KBM-7 (cell line): ENCODE measurements at places on chromosomes 11 and 22.

DNA sequence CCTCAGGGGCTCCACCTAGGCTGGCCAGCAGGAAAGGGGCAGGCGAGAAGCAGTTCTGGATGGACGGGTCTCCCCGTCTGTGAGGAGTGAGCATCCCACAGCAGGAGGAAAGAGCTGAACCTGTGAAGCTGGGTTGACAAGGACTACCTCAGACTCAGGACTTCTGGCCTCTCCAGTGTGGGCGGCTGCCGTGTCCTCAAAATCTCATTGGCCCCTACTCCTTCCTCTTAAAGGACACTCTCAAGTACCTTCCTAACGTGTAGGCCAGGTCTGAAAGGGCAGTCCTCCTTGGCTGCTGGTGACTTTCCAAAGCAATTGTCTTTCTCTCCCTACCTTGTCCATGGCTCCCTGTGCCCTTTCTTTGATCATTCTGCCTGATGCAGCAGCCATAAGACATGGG, 107.0 kb upstream of the AKIP1 start:
- DNase-seq, result no peak

- no peak for DNase-seq
Observed at GRCh38 chr11:122100037-122100755, 15.8 kb downstream of the BLID start.

DNA sequence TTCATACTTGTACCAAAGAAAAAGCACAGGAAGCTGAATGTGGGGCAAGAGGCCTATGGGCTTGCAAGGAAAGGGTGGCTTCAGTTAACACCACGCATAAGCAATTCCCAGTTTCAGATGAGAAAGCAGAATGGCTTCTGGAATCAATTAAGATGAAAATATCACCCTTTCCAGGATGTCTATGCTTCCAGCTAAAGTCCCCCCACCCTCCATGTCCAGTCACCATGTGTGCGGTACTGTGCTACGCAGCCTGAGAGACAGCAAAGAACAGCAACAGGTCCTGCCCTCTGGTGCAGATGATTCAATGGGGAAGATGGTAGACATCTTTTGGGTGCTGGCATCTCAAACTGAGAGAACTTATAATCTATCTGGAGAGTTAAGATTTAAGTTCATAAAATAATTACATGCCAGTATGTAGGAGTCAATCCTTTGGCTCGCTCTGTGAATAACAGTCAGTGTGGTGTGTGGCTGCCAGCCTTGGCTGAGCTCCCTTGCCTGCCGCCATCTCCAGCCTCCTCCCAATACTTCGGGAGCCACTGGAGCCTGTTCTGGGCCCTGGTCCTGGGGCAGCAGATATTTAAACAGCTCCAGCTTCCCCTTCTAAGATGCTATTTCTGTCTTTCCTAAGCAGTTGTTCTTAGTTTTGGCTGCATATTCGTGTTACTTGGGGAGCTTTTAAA, 44.5 kb downstream of the ME3 start:
- no peak for DNase-seq

DNA sequence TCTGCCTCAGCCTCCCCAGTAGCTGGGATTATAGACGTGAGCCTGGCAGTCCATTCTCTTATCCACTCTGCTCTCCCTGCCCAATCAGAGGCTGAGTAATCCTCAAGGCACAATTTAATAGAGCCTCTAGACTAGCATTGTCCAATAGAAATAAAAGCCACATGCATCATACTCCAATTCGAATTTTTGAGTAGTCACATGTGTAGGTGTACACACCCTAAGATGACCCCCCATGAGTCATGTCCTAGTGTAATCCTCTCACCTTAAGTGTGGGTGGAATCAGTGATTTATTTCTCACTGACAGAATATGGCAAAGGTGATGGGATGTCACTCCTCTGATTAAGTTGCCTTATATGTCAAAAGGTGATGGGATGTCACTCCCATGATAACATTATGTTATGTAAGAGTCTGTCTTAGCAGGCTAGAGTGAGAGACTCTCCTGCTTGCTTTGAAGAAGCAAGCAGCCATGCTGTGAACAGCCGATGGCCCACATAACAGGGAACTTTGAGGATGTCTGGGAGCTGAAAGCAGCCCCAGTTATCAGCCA, 61.3 kb downstream of the MN1 start:
- no peak for DNase-seq

GRCh38 chr11:579830-580601, 3.7 kb downstream of the PHRF1 start:
- no peak for DNase-seq

DNA sequence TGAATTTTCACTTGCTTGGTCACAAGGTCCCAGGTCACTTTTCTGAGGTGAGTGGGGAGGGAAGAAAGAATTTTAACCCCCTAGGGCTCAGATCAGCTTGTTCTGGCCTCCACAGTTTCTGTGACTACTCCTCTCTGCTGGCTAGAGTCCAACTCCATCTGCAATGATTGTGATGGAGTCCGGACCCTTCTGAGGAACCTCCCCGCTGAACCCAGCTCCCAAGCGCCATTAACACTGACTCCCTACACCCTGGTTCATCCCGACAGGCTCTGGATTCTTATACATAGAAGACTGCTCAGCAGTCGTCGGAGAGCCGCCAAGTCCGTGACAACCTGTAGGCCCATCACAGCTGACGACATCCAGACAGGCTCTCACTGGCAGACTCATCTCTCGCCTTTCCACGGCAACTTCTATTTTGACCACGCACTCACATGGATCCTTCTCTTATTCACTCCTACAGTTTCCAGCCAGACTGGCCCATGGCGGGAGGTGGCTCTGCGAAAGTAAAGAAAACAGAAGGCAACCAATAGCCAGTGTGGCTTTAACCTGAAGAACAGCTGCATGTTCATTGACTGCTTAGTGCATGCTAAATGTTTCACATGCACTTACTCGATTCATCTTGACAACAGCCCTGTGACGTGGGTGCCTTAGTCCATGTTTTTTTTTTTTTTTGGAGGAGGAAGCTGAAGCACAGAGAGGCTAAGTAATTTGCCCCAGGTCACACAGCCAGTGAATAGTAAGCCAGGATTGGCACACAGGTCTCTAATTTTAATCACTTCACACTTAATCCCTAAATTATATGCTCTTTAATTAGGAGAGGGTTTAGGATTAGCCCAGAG, 68.0 kb upstream of the PRDM11 start:
- no peak for DNase-seq

- DNase-seq, result no peak
Observed at GRCh38 chr11:101034076-101034475, 95.5 kb downstream of the PGR start.
